Germinal center (tissue), 1 donor: ENCODE measurements at places on chromosomes 3 and 15.

- no peak for DNase-seq
These were observed 17.5 kb downstream of the AQR start for GRCh38 chr15:34951993-34952392.

DNA sequence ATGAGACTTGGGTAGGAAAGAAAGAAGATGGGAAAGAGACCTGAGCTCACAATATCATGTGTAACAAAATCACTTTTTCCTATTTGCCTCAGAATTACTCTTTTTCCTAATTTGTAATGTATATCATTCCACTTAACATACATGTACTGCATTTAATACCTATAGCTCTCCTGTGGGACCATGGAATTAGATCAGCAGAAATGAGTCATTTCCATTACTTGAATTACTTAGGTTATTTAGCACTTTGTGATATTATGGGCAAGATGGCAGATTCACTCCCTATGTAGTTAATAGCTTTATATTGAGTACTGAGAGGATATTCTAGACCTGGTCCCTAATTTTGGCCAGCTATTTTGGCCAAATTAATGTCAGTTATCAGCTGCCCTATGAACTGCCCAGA, 70.5 kb downstream of the ZNF609 start:
- DNase-seq, result no peak

DNA sequence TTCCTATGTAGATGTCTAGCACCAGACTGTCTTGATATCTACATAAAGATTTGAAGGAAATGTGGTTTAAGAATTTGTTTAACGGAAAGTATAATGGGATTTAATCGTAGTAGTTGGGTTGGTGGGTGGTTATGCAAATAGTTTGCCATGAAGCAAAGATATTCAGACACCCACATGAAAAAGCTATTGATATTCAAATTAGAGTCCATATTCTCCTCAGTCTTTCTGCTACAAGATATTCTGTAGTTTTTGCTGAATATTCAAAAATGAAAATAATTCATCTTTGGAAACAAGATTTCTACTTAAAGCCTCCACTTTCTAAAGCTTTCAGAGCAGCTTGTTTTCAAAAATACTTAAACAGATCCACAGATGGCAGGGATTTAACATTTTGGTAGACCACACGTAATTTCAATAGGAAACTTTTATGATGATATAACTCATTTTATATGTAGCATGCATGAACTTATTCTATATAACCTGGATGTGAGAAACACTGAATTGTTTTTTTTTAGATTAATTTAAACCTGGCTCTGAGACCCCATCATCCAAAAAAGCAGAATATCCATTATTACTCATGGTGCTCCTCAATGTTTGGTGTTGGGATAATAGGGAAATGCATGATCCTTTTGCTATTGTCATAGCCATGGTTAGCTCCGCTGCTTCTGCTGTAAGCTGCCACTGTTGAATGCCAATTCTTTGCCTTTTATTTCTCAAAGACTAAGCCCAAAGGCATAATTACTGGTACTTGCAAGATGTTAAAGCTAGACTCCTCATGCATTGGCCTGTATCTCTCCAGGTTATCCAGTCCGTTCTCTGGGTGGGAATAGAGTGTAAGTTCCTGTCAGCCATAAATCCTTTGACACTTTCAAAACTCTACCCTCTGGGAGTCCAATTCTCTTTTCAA, 98.0 kb downstream of the GMNC start:
- no peak for DNase-seq

DNA sequence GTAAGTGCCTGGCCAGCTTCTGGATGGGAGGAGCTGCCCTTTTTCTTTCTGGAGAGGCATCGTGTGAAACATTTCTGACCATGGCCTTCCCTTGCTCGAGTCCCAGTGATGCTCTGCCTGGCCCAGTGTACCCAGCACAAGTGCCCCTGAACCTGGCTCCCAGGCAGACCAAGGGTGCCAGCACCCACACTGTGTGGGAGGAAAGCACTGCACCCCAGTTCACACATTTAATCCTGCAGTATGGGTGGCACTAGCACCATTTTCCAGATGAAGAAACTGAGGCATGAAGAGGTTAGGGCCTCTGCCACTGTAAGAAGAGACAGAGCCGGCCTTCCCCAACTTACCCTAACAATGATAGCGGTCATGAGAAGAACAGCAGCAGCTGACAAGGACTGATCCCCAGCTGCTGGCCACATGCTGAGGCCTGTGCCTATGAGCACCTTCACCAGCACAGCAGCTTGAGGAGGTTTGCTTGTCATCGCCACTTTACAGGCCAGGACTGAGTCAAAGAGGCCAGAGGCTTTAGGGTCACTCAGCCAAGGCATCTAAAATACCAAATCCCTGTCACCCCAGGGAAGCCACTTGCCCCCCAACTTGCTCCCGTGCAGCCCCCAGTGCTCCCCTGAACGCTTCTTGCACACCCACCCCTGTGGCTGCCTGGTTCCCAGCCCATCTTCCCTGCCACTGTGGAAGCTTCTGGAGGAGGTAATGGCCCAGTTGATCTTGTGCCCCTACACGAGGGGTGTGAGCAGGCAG, 15.0 kb downstream of the PRR23E start:
- DNase-seq, result no peak

DNA sequence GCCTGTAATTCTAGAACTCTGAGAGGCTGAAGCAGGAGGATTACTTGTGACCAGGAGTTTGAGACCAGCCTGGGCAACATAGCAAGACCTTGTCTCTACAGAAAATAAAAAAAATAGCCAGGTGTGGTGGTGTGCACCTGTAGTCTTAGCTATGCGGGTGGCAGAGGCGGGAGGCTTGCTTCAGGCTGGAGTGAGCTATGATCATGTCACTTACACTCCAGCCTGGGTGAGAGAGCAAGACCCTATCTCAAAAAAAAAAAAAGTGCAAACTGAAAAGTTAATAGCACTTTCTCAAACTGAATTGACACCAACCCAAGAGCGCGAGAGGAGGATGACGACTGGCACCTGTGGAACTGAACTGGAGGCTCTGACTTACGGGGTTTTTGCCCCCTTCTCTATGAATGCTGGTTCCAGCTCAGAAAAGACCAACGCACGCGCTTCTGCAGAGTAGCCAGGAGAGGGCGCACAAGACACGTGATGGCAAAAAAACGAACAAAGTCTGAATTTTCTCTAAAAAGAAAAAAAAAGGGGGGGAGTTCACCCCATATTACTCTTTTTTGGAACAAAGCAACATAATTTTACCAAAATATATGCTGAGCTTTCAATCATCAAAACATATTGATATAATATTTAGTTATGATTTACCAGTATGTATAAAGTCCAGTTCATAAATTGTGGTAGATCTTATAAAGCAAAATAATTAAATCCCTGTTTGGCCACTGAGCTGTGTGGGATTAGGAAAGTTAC, 23.7 kb downstream of the CFAP92 start:
- peak; percentile 61 for DNase-seq

- no peak for DNase-seq
These were observed 220.9 kb upstream of the CTDSPL start for GRCh38 chr3:37640636-37641375.
